ENCODE measurements at places on chromosomes 4 and X.

GRCh38 chr4:6123976-6124375, 76.4 kb downstream of the JAKMIP1 start:
- no peak for DNase-seq

- no peak for DNase-seq
These were observed 2.0 kb downstream of the BCOR start for GRCh38 chrX:40095583-40096394.

DNA sequence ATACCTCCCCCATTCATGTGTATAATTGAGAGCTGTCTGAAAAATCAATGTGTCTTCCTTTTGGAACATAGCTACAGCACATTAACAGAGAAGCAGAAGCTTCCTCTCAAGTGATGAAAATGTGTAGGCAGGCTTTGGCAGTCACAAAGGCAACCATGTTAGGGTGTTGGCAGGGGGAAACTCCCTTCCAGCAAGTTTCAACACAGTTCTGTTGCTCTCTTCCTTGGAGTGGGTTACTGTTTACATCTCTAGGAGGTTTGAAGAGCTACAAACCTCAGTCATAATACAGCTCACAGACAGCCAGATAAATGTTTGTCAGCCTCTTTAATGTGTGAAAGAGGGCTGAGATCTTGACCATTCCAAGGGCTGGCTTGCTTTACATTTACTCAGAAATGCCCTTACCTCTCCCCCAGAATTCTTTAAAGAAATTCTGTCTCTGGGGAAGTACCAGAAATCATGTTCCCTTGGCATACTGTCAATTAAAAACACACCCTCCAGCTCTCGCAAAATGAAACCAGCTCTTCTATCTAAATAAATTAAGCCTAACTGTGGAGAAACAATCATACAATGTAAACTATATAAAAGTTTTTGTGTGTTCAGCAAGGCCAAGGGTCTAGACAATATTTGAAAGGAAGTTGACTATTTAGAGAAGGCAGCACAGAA, 18.9 kb downstream of the ZBTB33 start:
- no peak for DNase-seq

GRCh38 chr4:85491527-85491926, 16.6 kb downstream of the ARHGAP24 start:
- DNase-seq: no peak

DNA sequence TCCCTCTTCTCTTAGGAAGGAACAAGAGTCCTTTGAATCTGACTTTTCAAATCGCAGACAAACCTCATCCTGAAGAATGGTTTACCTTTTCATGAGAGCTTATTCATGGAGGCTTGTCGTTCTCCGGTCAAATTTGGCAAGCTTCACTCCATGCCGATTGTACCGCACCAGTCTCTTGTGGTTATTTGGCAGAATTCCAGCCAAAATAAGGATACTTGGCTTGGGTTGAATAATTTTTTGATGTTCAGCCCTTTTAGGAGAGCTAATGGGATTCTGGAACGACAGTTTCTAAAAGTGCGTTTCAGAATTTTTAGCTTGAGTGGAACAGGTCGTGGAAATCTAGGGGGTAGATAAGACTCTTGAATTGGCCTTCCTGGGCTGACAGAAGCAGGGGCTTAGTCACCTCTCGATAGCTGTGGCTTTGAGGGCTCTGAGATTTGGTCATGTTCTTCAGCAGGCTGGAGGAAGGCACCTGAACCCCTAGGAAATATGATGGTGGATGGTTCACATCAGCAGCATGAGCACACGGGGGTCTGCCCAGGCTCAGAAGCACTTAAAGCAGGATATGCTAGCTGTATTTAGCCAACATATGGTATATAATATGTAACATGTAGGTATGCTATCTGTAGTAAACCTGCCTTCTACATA, 1.5 kb downstream of the KLHL2 start:
- no peak for DNase-seq
